ENCODE measurements at places on chromosomes 2 and 18.
A peak's percentile ranks its signal among the peaks of the same experiment; 100 is the strongest.

- no peak for DNase-seq
Measured at GRCh38 chr2:109467701-109468100, 146.1 kb downstream of the SEPTIN10 start.

DNA sequence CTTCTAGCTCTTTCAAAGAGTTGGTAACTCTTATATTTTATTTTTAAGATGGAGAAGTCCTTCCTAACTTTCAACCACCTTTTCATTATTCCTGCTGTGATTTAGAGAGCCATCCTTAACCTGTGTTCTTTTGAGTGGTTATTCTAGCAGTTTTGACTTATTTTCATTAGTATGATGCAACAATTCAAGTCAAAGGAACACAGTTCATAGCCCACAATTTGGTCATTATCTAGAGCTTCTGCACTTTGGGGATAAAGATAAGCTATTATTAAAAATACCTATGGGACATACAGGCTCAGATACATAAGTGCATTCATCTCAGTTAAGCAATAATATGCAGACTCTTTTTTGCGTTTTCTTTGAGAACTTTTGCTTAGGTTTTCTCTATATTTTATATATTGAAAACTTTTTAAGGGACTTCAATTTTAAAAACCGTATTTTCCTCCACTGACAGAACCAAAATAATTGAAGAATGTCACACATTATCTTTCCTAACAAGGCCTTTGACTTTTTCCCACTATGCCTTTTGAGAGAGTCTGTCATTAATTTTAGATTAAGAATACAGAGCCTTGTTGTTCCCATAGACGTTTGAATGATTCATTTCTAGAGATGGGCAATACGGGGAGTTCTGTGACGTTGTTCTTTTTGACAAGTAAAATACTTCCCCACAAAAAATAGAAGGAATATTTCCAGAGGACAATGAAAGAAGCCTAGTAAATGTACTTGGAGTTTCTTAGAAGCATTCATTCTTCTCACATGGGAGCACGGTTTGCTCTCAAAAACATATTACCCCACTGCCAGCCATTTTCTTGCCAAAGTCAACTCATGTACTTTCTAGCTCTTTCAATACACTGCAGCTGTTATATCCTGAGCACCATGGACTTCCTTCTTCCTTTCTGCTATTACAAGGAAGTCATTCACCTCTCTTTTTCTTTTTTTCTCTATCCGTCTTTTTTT is 42.9 kb upstream of the RASGRP3 start:
- DNase-seq = no peak

DNA sequence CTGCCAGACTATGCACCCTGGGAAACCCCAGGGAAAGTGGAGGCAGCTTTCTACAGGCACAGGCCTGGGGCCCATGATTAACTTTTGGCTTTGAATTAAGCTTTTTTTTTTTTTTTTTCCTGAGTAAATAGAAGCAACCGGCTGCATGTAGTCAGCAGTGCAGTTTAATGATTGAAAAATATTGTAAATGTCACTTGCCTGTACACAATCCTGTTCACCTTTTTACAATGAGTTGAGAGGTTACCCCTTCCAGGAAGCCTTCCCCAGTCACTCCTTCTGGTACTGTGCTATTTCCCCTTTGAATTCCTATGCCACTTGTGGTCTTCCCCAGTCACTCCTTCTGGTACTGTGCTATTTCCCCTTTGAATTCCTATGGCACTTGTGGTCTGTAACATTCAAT is 475.6 kb downstream of the TDRD15 start:
- DNase-seq = no peak

- no peak for DNase-seq
Measured at GRCh38 chr2:84855731-84856130, 25.2 kb downstream of the TRABD2A start.

DNA sequence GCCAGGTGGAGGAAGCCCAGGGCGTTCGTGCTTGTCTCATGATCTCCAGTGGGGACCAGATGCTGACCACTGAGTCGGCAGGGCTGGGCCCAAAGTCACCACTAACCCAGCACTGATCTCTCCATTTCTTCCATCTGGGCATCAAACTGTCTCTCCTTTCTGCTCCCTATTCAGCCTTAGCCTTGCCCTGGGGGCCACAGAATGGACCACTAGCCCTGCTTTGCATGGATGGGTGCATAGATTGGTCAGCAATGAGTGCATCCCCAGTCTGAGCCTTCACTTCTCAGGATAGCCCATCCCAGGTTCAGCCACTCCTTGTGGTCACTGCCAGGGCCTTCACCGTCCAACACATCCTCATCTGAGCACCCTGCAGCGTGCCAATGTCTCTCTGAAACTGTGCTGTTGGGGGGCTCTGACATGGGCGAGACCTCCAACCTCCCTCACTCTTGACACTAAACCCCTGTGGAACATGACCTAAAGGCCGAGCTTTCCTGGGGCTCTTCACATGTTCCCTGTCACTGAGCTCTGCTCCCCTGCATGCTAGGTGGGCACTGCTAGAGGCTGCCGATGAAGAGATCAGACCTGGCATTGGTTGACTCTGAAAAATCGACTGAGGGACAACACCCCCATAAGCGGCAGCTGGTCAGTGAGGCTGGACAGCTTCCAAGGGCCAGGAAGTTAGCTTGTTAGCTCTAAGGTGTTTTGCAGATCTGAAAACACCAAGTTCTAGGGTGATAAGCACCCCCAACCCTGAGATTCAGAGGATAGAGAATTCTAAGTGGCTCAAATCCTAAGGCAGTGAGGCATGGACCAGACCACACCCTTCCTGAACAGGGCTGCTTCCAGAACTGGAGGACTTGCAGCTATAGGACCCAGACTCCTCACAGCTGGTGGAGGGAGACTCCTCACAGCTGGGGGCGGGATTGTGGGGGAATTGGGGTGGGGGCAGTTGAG is 61.7 kb downstream of the HS1BP3 start:
- no peak for DNase-seq

DNA sequence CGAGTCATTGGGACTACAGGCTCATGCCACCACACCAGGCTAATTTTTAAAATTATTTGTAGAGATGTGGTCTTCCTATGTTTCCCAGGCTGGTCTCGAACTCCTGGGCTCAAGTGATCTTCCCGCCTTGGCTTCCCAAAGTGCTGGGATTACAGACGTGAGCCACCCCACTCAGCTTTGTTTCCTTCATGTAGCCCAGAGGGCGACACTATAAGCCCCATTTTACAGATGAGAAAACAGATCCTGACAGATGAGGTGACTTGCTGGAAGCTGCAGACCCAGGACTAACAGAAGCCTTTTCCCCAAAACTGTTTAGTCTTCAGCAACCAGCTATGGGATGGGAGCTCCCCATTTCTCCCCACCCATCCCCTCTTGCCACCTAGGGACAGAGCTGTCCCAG is 7.2 kb upstream of the CTDSP1 start:
- no peak for DNase-seq

- peak; percentile 8 for DNase-seq
Measured at GRCh38 chr2:18752667-18753422, 163.5 kb upstream of the NT5C1B start.

- DNase-seq = peak; percentile 22
Measured at GRCh38 chr2:199985625-199986207, 30.3 kb downstream of the MAIP1 start.

- no peak for DNase-seq
Measured at GRCh38 chr18:3345885-3346284, 84.0 kb downstream of the MYL12B start.

GRCh38 chr2:222992137-222992536 is 59.9 kb upstream of the KCNE4 start:
- no peak for DNase-seq

DNA sequence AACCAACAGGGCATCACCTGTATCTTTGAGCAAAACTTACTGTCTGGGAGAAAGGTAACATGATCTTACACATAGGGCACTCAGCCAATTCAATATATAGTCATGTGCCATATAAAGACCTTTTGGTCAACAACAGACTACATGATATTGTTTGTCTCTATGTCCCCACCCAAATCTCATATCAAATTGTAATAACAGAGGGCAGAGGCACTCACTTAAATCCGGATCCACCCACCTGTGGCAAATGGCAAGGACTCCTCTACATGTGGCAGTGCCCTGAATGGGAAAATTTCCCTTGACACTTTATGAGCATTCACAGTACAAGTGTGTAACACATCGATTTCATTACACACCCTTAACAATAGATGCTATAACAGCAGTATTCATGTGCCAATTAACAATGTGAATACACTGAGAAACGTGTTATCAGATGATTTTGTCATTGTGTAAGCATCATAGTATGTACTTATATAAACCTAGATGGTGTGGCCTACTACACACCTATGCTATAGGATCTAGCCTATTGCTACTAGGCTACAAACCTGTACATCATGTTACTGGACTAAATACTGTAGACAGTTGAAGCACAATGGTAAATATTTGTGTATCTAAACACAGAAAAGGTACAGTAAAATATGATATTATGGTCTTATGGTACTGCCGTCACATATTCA is 64.2 kb downstream of the STRADB start:
- no peak for DNase-seq

- no peak for DNase-seq
Measured at GRCh38 chr2:205482399-205483081, 199.8 kb upstream of the NRP2 start.

DNA sequence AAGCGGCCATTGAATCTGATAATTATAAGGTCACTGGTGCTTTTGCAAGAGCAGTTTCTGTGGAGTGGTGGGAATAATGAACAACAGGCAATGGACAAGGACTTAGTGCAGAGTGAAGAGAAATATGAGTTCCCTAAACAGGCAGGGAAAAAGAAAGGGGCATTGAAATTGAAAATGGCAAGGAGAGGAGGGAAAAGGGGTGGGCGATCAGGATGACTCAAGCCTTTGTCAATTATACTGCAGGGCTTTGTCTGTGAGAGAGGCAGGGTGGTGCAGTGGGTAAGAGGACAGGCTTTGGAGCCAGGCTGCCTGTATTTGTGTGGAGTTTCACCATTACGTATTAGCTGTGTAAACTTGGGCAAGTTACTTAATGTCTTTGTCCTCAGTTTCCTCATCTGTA is 29.5 kb upstream of the PAIP2B start:
- no peak for DNase-seq

- no peak for DNase-seq
Measured at GRCh38 chr18:42106784-42107183, 151.8 kb downstream of the PIK3C3 start.

DNA sequence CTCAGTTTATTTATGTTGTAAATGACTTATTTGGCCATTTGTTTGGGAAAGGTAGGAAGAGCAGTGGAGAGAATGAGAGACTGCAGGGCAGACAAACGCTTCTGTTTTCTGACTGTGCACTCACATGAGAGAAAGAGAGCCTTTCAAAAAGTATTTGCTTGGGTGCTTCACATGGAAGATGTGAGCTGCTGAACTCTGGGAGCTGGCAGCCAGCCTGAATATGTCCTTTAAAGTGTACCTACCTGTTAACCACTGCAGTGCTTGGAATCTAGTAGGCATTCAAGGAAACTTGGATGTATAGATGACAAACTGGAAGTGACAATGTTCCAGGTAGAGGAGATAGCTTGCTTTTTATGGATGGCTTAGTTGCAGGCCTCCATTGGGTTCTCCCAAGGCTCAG is 68.8 kb downstream of the PTPRM start:
- no peak for DNase-seq

DNA sequence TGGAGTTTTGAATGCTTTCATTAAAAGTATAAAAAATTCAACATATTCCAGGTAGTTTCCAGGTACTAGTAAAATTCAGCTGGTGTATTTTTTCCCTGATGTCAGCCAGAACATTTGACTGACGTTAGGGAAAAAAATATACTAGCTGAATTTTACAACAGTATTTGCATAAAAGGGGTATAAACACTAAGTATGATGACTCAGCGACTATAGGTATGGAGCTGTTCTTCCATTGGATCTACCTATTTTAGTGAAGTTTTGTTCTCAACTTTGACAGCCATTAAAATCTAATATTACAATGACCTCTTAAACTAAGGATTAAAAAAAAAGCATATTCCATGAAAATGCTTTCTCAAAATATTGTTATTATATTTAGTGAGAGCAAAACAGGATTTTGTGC is 155.9 kb downstream of the FSHR start:
- no peak for DNase-seq

DNA sequence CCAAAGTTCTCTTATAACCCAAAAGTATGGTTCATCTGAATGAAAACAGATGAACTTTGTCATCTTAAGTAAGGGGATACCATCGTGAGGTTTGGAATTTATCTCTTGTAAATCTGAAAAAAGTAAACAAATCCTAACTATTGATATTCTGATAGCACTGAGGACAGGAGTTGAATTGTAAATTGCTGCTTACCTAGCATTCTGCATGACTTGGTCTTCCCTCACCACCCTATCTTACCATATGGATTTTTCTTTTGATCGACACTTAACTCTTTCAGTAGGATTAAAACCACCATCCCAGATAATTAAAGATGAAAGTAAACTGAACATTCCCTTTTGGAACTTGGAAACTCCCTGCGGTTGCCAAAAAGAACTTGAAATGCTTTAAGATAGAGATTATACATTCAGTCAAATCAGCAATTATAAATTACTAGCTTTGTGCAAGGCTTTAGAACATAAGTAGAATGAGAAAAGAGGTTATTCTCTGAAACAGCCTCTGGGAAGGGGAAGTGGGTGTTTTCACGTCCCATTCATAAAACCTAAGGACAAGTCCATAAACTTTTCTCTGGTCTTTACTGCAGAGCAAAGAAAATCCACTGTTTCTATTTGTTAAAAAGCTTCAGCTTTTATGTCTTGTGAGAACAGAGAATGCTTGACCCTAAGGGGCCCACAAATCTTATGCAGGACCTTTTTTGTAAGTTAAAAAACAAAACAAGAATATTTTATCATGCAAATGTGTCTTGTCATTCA is 49.7 kb upstream of the ZNF397 start:
- DNase-seq = no peak

DNA sequence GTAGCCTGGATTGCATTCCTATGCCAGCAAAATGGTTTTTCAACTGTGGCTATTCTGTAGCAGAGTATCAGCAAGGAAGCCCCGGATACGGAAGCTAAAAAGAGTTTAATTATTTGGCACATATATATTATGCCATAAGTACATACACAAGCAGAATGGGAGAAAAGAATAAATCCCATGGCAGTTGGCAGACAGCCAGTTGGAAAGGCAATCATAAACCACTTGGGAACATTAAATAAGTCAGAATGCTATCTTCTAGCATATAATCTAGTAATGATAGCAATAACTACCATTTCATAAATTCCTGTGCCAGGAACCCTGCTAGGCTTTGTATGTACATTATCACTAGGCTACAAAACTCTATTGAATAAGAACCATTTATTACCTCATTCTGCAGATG is 26.0 kb downstream of the GALNT5 start:
- DNase-seq = no peak

Measured in NCI-H226 (cell line).